Suprapubic skin (tissue), 4 donors: ENCODE measurements at places on chromosomes 4 and X. TPM values are rescaled to one million over a fixed set of nuclear protein-coding genes. Genes with fewer than 3 reads are reported as not detected.

DNA sequence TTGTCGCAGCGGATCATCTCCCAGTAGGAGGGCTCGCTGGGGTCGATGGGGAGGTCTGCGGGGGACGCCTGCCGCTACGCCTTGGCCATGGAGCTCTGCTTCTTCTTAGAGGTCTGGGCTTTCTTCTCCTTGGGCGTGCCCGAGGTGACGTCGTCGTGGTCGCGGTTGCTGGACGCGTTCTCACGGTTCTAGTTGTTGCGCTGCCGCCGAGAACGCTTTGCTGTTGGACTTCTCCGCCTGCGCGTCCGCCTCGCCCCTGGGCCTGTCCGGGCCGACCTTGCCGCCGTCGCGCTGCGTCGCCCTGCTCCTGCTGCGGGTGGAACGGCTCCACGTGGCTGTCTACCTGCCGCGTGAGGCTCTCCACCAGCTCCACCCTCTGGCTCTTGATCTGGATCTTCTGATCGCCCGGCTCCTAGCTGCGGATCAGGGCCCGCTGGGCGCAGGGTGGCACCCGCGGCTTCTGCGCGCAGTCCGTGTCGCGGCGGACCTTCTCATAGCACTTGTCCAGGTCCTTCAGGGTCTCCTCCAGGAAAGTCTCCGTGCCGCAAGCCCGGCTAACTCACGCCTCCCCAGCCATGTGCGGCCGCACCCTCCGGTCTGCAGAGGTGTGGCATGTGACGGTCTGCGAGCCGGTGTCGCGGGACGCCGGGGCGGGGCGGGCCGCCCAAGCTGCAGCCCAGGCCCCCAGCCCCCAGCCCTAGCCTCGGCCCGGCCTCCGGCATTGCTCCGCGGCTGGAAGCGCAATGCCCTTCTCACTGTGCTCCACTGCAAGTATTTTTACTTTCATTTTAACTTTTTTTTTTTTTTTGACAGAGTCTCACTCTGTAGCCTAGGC lies 40.5 kb upstream of the OGT start:
- DNase-seq = peak; percentile 71

DNA sequence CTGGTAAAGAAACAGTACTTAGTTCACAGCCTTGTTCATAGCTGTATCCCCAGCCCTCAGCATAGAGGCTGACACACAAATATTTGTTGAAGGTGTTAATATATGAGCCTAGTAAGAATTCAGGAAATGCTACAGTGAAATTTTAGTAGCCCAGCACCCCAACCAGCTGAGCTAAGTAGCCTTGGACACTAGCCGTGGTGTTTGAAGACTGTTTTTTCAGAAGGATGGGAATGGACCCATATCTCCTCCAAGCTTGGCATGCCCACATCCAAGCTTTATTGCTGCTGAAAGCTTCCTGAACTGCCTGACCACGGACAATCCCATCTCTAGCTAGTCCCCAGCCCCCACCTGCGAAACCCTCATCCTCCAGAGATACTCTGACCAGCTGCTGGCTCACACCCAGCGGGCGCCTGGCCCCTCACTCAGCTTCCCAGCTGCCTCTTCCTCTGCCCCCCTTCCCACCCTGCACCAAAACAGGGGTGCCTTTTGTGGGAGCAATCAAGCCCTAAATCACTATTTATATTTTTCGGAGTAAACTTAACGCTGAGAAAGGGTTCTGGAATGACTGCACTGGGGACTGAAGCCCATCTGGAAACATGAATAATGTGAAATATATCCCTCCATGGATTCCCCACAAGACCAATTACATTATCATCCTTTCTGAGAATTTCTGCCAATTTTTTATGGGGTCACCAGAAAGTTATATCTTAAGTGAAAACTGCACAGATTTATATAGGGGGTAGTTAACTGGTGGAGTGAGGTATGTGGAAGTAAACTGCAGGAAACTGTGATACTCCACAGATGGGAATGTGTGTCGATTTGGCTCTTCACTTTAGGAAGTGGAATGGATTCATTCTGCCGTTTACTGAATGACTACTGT lies 41.1 kb upstream of the CBR4 start:
- DNase-seq = no peak

DNA sequence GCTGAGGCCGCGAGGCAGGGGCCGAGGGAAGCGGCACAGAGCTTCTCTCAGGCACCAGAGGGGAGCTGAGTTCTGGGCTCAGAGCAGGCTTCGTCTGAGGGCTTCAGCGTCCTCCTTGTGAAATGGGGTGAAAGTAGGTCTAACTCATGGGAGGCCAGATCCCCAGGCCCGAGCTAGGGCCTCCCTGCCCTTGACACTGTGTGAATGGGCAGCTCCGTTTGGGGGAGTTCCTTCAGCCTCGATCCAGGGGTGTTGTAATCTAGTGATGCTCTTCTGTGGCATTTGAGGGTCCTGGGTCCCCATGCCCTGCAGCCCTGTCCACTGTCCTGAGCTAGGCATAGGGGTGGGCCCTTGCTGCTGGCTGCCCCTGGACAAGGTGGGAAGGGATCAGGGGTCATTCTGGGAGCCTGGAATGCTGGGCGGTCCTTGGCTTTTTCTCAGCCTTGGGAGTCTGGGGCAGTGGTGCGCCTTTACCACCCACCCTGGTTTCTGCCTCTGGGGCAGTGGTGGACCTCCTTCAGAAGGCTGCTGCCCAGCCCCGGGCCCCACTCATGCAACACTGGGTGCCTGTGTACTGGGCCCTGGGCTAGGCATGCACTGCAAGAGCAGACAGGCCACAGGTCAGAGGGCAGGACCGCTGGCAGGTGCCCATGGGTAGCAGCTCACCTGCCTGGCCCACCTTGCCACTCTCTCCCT lies 4.1 kb downstream of the SH3BP2 start:
- peak; percentile 64 for DNase-seq

GRCh38 chr4:38920677-38921076 lies 53.1 kb downstream of the FAM114A1 start:
- DNase-seq = no peak

GRCh38 chr4:37970702-37971101 lies 10.5 kb downstream of the PTTG2 start:
- peak; percentile 76 for DNase-seq

- DNase-seq = no peak
Observed at GRCh38 chr4:87982036-87982435, 6.5 kb downstream of the SPP1 start.

The SPINK2 gene
- total RNA-seq = not detected

The CPZ gene
- total RNA-seq = 2.5 TPM

The ADH1C gene
- total RNA-seq = 1.6 TPM
